Stimulated activated CD8-positive, alpha-beta memory T cell treated with anti-CD3 and anti-CD28 coated beads, Interleukin-4, amount 100 ng/mL, for 1 hour (primary cell): ENCODE measurements at places on chromosomes 12 and 14.

GRCh38 chr12:56358836-56359532, 923 bp downstream of the STAT2 start:
- no peak for DNase-seq

DNA sequence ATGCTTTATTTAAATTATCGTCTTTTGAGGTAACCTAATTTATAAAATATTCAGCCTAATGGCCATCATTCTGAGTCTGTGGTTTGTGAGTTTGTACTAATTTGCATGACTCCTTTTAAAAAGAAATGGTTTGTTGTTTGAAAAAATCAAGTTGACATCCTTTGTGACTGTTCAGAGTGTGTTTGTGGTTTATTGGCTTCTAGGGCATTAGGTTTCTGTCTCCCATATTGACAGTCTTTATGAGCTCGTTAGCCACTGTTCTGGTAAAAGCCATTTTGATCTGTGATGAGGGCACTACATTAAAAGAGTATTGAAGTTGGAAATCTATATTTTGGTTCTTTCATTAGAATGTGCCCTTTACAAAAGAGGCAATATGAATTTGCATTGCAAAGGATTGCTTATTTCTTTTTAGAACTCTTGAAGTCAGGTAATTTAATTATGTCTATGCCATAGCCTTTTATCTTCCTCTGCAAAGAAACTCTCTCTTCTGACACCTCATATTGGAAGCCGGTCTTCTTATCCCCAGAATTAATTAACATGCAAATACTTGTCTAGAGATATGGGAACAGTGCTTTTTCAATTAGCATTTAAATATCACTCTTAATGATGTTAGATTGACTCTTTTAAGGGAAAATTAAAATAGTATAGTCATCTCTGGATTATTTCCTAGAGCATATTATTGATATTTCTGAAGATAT, 95.0 kb downstream of the CRADD start:
- DNase-seq: no peak

- DNase-seq: no peak
These were observed 87.7 kb downstream of the ADGRD1 start for GRCh38 chr12:131041216-131041967.

DNA sequence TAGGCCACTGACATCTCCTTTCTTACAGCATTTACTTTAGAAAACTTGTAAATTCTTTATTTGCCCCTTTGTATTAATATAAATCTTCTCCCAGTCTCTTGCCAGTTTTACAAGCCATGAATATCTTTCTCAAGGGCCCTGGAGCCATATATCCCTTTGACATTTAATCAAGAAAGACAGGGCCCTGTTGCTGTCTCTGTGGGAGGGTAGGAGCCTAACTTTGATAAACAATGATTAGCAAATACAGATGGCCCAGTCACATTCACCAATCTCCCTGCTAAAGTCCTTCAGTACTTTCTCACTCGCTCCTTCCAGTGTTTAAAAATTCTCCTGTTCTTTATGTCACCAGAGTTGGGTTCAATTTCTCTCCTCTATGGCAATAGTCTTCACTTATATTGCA, 479.8 kb upstream of the USP15 start:
- no peak for DNase-seq

DNA sequence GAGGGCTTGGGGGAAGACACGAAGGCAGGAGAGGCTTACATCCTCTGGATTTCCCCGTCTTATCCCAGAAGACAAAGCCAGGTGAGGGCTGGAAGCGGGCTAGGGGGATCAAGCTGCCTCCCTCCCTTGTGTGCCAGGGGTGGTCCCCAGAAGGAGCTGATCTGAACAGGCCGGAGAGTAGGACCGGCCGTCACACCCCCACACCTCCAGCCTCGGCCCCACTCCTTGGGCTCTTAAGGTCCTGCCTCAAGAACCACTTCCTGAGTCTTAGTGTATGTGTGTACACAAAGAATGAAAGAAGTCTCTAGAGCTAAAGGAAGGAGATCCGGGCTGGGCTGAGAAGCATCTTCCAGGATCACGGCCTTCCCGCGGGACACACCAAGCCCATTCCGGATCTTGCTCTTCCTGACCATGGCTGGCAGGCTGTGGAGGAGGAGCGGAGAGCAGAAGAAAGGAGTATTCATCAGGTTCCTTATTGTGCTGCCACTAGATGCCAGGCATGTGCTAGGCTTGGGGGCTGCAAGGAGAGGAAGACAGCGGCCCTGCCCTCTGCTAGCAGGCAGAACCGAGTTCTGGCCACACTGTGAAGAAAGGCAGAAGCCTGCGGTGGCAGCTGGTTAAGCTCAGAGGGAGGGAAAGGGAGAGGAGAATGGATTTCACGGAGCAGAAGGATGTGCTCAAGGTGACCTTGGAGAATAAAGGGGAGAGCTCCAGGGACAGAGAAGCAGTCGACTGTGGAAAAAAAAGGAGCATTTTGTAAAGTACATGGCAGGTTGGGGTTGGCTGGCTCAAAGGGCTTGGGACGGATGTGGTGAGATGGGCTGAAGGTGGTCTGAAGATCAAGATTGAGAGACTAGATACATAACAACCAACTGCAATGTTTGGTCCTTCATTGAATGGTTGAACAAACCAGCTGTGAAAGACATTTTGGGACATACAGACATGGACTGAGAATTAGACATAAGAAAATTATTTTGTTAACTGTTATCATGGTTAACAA, 1.3 kb upstream of the CD63 start:
- DNase-seq: no peak

GRCh38 chr14:65877624-65878023, 465.1 kb downstream of the FUT8 start:
- DNase-seq: no peak

- DNase-seq: no peak
These were observed 22.2 kb downstream of the UBE2N start for GRCh38 chr12:93419388-93420034.

- no peak for DNase-seq
These were observed 51.6 kb upstream of the RIC8B start for GRCh38 chr12:106722837-106723236.

GRCh38 chr14:74792249-74793039, 29.3 kb downstream of the YLPM1 start:
- no peak for DNase-seq
